Caudate nucleus (tissue), 63 donors: ENCODE measurements at places on chromosomes 13 and 19.

DNA sequence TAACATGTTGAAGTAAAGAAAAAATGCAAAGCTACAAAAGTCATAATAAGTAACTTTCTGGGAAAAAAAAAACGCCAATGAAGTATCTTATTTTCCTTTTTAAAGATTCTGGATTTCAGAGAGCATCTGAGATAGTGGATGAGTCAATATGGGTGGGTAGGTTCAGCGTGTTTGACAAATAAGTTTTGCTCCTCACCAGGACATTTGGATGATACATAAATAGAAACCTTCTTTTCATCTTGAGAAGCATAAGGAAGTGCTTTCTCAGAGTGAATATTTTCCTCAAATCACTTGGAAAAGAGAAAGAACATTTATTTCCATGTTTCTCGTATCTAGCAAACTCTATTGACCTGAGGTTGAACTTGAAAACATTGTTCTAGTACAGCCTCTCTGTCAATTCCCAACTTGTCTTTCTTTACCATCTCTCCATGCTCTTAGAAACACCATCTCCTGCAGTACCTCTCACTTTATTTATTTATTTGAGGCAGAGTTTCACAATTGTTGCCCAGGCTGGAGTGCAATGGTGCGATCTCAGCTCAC is 463.2 kb downstream of the KLF5 start:
- no peak for DNase-seq

GRCh38 chr13:90201202-90201601 is 1146.3 kb upstream of the MIR17HG start:
- DNase-seq: no peak

- DNase-seq: no peak
Observed at GRCh38 chr13:80082396-80083080, 258.4 kb downstream of the SPRY2 start.

- no peak for DNase-seq
Observed at GRCh38 chr19:9166846-9167245, 11.9 kb upstream of the OR7D2 start.

- DNase-seq: no peak
Observed at GRCh38 chr13:62280590-62280989, 864.9 kb upstream of the PCDH20 start.

- DNase-seq: no peak
Observed at GRCh38 chr13:38685974-38686576, 802 bp upstream of the FREM2 start.

- DNase-seq: no peak
Observed at GRCh38 chr13:69319656-69320055, 788.0 kb upstream of the ATXN8OS start.

DNA sequence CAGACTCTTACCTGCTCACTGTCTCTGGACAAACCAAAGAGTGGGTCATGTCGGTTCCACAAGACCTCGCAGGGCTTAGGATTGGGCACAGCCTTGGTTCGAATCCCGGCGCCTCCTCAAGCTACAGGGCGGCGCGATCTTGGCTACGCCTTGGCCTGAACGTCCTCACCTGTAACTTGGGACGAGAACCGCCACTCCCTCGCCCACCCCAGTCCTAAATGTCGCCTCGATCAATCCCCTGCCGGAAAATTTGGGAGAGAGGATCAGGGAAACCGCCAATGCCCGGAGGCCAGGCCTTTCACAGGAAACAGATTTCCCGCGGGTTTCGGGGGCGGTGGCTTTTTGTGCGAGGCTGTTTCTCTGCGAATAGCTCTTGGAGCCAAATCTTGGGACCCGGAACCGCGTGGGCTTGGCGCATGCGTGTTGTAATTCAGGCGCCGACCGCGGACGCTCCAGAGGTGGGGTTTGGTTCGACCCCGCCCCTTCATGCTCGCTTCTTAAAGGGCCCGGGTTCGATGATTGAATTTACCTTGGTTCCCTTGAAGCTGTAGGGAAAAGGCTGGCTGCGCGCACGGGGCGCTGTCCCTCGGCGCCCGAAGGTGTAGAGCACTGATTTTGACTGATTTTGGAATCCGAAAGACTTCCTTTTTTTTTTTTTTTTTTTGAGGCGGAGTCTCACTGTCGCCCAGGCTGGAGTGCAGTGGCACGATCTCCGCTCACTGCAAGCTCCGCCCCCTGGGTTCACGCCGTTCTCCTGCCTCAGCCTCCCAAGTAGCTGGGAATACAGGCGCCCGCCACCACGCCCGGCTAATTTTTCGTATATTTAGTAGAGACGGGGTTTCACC is at the start of gene NR2C2AP:
TSS of gene NR2C2AP (minus strand) at position 403 of the 845 bp plus-strand sequence. CDS start at position 49, 354 bp downstream.
- DNase-seq: peak; percentile 75

GRCh38 chr13:41075034-41075433 is 13.7 kb downstream of the WBP4 start:
- no peak for DNase-seq

GRCh38 chr13:40351537-40352379 is 314.7 kb downstream of the FOXO1 start:
- DNase-seq: no peak

- DNase-seq: no peak
Observed at GRCh38 chr13:104854698-104855097, 1680.8 kb downstream of the EFNB2 start.
